ENCODE measurements at places on chromosomes 3 and 15.

GRCh38 chr15:69661446-69661845 lies 208.8 kb downstream of the RPLP1 start:
- no peak for DNase-seq

- no peak for DNase-seq
These were observed 28.0 kb downstream of the NOX5 start for GRCh38 chr15:69042531-69042930.

- no peak for DNase-seq
These were observed 87.8 kb upstream of the MANF start for GRCh38 chr3:51297333-51297732.

DNA sequence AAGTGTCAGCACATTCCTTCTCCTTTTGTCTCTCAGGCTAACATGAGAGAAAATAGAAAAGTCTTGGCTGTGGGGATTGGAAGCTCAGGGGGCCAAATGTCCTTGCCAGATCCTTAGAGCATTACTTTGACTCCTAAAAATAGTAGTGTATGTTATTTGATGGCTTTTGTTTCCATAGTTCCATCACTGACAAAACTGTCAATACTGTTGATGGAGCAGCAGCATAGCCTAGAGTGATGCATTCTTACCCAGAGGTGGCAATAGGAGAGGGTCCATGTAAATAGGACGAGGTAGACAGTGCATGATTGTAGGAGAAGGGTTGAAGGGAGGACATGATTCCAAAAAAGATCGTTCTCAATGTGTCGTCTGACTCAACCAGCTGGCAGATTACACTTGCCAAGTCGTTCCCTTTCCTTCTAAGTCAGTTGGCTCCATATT lies 282.7 kb upstream of the TPRG1 start:
- no peak for DNase-seq

- DNase-seq, result no peak
These were observed 31.4 kb downstream of the GTF2E1 start for GRCh38 chr3:120773932-120774331.

DNA sequence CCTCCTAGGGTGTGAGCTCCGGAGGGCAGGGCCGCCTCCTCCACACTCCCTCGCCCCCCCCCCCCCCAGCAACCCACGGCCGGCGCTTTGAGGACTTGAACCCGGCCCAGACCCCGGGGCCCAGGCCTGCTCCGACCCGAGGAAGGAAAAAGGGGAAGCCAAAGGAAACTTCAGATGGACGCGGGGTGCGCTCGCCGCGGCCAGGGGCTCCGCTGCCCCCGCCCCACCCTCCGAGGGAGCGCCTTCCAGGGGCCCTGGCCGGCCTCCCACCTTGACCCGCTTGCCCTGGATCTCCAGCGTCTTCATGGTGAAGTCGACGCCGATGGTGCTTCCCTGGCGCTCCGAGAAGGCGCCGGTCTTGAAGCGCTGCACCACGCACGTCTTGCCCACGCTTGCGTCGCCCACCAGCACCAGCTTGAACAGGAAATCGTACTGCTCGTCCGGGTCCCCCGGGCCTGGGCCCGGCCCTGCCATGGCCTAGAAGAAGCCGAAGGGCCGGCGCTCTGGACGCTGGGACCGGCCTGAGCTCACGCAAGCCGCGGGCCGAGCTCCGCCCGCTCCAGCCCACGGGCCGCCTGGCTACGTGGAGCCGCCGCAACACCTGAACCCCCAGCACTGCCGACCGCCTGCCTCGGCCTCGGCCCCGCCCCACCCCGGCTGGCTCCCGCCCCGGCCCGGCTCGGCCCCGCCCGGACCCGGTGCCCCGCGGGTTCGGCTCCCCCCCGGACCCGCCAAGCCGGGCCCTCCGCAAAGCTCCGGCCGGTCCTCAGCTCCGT lies 400 bp downstream of the RAB43 start:
- DNase-seq, result no peak

DNA sequence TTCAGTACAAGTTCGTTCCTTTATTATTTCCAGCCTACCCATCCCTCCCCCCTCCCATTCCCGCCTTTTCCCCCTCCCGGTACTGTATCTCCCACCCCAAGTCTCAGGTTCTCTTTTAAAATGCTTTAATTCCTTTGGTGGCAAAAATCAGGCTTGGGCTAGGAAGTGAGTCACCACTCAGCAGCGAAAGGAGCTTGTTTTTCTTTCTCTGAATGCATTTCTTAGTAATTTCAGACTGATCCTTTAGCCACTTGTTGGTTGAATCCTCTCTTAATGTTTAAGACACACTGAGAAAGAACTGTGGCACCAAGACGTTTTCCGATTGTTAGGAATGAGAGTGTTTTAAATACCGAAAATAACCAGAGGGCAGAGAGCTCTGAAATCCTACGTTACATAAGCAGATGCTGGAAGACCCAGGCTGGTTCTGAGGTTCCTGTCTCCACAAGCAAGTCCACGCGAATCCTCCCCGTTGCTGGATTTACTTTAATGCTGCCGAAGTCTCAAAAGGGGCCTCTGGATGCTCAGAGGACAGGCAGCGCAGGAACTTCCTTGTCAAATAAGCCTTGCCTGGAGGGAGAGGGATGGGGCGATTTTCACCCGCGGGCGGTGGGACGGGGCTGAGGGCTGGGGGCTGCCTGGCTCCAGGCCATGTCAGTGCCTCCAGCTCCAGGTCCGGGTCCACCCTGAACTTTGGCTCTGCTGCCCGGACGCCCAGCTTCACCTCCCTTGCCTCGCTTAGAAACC lies 854 bp upstream of the COL8A1 start:
- no peak for DNase-seq

DNA sequence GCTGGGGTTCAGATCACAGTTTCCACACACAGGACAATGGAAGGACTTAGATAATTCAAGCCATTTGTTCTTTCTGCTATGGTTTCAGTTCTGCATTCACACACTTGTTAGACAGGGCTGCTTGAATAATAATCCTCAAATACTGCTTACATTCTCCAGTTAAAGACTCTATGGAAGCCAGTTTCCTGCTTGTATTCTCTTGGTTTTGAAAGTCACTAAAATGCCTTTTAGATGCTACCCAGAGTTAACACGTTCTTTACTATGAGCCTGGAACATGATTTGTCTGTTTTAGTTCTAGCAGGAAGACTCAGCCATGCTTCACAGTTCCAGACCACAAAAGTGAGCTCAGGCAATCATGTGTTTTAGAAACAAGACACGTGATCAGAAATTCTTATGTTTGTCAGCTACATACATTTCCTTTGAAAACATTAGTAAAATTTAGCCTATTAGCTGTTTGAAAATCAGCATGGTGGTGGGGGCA lies 152.4 kb downstream of the LEKR1 start:
- DNase-seq, result no peak

- DNase-seq, result no peak
These were observed 311.5 kb upstream of the ROPN1 start for GRCh38 chr3:124303305-124303910.

- DNase-seq, result no peak
These were observed 2.1 kb downstream of the CYB561D2 start for GRCh38 chr3:50352781-50353180.

DNA sequence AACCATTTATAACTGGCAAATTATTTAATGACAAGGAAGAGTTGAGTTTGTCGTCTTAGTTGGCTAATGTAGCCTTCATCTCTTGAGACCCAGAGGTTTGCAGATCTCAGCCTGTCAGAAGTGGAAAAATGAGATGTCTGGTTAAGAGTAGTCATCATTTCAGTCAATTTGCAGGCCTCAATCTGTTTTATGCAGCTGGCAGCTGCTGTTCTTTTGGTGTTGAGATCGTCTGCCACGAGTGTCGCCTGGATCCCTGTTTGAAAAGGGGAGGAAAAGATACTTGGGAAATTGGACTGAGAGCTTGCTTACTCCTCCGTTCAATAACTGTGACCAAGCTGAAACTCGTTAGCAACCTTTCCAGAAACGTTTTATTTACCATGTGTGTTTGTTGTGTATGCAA lies 2.3 kb downstream of the PHLDB2 start:
- DNase-seq, result no peak

- DNase-seq, result no peak
These were observed 50.1 kb downstream of the NR1I2 start for GRCh38 chr3:119831941-119832371.

GRCh38 chr3:60140160-60140559 lies 1090.3 kb upstream of the CFAP20DC start:
- no peak for DNase-seq

- DNase-seq, result no peak
These were observed 3.8 kb upstream of the LARP6 start for GRCh38 chr15:70857562-70858285.

DNA sequence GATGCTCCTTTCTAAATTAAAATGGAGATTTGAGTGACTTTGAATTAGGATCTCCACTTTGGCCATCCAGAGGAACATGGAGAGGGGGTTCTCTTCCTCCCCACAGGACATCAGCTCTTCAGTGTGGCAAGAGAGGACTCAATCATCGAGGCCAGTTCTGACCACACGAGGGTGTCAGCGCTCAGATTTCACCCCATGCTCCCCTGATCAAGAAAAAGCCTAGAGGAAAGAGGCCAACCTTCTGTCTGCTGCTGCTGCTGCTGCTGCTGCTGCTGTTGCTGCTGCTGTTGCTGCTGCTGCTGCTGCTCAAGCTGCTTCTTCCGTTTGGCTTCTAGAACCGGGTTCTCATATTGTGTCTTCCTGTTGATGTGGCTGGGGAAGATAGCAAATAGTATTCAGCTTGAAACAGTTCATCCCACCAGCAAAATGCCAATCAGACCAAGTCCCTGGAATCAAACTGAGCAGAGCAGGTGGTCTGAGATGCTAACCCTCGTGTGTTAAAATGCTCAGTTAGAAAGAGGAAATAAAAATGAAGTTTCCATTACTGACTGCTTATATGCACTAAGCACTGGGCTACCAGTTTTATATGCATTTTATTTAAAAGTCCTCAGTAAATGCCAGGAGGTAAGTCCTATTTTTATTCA lies 599.0 kb downstream of the MAGI1 start:
- no peak for DNase-seq

DNA sequence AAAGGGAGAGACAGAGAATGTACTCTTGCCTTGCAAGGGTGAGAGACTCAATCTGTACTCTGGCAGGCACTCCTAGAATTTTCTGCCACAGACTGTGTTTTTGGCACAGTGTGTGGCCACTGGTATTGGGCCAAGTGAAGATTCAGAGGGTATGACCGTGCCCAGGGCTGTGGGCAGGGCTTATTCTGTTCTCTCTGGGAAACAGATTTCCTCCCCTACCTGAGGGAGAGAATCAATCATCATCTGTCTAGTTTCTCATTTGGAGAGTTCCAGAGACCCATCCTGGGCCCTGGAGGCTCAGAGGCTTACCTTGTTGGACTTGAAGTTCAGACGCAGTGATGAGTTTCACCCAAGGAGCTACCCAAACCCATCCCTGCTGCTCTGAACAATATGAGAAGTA lies 28.2 kb downstream of the CSTA start:
- no peak for DNase-seq

- DNase-seq, result no peak
These were observed 1.0 kb downstream of the LPP start for GRCh38 chr3:188154809-188155574.

DNA sequence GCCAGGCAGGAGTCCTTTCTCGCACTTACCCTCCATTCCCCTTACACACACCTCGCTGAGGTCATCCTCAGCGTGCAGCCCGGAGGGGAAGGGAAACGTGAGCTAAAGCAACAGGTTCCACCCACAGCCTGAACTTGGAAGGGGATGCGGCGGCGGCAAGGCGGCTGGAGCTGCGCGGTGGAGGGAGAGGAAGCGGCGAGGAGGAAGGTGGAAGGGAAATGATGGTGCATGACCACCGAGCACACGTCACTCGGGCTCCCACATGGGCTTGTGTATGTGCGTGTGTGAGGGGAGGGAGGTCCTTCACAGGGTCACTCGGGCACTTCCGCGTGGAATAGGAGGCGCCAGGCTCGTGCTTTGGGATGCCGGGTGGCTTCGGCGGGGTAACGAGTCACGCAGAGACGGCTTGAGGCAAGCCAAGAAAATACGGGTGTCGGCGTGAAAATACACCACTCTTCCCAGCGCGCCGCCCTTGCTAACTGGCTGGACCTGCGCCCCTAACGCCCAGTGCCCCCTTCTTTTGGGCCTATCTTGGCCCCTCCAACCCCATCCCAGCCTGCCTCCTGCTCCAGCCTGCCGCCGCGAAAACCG lies 225.5 kb upstream of the IL12A start:
- no peak for DNase-seq

GRCh38 chr3:46660003-46660402 lies 33.5 kb downstream of the ALS2CL start:
- DNase-seq, result no peak

DNA sequence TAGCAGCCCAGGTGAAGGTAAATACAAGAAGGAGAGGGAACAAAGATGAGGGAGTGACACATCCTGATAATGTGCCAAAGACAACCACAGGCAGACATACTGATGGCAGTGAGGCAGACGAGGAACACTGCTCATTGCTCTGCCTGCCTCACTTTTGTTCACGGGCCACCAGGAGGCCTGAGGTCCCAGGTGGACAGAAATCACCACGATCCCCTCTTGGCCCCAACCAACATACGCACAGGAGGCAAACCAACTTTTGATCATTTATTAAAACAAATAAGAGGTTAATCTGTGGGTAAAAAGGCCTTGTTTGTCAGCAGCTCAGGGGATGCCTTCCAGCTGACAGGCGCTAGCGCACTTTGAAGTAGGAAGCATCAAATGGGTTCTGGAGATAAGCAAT lies 4.2 kb downstream of the ALG1L2 start:
- no peak for DNase-seq

- DNase-seq, result no peak
These were observed 89.5 kb upstream of the CHD2 start for GRCh38 chr15:92810418-92811138.

- DNase-seq, result no peak
These were observed 479.3 kb downstream of the EPHA3 start for GRCh38 chr3:89586676-89587075.

DNA sequence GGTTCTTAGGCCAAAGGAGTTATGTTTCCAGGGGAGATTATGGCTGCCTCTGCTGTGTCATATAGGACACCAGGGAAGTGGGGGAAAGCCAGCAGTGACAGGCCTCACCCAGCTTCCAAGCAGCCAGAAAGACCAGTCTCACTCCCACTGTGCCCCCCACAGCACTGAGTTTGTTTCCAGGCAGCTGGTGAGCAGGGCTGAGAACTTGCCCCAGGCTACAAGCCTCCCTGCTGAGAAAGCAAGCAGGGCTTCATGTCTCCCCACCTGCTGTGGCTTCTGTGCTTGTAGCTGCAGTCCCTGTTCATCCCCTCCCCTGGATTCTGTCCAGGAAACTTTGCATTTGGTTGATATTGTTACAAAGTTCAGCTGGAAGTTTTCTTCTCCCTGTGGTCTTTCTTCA lies 376.3 kb downstream of the PDCD6IP start:
- no peak for DNase-seq

DNA sequence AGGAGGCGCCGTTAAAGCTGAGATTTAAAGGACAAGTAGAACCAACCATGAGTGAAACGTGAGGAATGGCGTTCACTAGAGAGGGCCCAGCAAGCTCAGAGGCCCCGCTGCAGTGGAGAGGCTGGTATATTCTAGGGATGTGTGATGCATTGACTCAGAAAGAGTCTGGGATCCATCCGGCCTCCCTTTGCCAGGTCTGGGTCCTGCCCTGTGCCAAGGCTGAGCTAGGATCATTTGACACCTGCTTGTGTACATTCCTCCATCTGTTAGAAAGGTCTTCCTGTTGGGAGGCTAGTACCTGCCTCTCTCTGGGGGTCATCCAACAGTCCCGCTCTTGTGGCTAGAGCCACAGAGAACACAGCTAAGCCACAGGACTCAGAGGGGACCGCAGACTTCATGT lies 28.4 kb downstream of the CA12 start:
- no peak for DNase-seq

All from stimulated activated CD8-positive, alpha-beta memory T cell treated with anti-CD3 and anti-CD28 coated beads, Interleukin-12 subunit alpha, Interleukin-12 subunit beta, amount 100 ng/mL, for 1 hour (primary cell).